ENCODE measurements at places on chromosomes 16 and 17.

DNA sequence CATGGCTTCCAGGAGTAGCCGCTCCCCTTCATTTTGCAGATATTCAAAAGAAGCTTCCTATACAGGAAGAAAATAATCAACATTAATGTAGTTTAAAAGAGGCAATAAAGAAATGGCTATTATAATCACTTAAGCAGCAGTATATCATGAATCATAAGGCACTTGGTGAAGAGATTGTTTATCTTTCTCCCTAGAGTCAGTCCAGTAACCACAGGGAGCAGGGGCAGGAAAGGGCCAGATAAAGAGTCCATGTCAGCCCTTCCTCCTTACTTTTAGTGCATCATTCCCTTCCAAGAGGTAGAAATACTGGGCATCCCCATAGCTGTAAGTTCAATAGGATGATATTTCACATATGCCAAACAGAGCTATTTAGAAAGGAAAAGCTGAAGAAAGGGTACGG, 184.6 kb upstream of the C17orf78 start:
- no peak for DNase-seq

GRCh38 chr16:79605999-79606398, 5.5 kb upstream of the MAF start:
- no peak for DNase-seq

GRCh38 chr17:60094754-60095153, 16.0 kb upstream of the HEATR6 start:
- DNase-seq: no peak

GRCh38 chr17:78241277-78242023, 10.0 kb downstream of the TMEM235 start:
- no peak for DNase-seq

GRCh38 chr16:68987734-68988457, 117.6 kb upstream of the HAS3 start:
- no peak for DNase-seq

DNA sequence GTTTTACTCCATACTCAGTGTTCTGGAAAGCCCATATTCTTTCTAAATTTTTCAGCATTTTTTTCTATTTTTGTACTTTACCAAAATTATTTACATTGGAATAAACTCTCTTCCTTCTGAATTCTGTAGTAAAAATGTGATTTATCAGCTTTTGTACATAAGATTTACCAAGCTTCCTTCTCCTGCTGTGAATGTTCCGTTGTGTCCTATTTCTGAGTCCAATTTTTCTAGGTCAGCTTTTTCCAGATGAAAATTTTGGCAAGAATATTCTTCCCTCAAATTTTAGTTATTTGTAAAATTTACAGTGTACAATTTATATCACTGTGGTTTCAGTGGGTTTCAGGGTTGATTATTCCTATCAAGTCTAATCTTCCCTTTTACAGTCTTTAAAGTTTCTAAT, 27.5 kb downstream of the ASPA start:
- no peak for DNase-seq
